ENCODE measurements at places on chromosomes 16 and 17. TPM values are rescaled to one million over a fixed set of nuclear protein-coding genes. Genes with fewer than 3 reads are reported as not detected.

DNA sequence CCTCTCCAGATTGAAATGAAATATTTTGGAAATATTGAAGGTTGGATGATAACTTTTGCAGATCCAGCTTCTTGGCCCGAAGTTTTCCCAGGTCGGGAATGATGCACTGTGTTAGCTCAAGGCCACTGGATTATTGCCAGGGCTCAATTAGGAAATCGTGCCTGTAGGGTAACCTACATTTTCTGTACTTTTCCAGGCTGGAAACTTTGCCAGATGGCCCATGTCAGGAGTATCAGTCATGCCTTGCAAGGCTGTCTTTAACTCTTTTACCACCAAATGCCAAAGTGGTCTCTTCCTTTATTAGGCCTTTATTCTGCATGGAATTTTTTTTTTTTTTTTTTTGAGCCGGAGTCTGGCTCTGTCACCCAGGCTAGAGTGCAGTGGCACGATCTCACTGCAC is 8.9 kb upstream of the SEC14L1 start:
- DNase-seq = no peak

DNA sequence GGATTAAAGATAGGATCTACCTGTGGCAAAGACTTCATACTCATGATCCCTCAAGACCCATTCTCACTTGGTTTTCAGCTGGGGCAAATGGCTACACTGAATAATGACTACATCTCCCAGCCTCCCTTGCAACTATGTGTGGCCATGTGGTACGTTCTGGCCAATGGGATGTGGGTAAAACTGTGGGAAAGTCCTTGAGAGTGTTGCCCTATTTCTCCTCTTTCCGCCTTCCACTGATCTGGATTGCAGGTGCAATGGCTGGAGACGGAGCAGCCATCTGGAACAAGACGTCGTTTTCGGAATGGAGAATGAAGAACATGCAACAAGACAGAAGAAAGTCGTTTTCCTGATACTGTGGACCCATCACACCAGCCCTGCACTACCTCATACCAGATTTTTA is 48.5 kb downstream of the HAPSTR1 start:
- no peak for DNase-seq

GRCh38 chr17:41919840-41920579 is 1.3 kb upstream of the ACLY start:
- DNase-seq = no peak

The CORO6 gene
- 1.8 TPM for polyA plus RNA-seq

GRCh38 chr16:54282202-54282927 is 4.2 kb downstream of the IRX3 start:
- DNase-seq = no peak

GRCh38 chr17:47367257-47367656 is 43.5 kb downstream of the EFCAB13 start:
- no peak for DNase-seq

GRCh38 chr16:4307215-4308037 is 8.4 kb upstream of the GLIS2 start:
- DNase-seq = peak; percentile 85

Data from right renal pelvis (tissue), 4 donors.